ENCODE measurements at places on chromosomes 5 and 9.

DNA sequence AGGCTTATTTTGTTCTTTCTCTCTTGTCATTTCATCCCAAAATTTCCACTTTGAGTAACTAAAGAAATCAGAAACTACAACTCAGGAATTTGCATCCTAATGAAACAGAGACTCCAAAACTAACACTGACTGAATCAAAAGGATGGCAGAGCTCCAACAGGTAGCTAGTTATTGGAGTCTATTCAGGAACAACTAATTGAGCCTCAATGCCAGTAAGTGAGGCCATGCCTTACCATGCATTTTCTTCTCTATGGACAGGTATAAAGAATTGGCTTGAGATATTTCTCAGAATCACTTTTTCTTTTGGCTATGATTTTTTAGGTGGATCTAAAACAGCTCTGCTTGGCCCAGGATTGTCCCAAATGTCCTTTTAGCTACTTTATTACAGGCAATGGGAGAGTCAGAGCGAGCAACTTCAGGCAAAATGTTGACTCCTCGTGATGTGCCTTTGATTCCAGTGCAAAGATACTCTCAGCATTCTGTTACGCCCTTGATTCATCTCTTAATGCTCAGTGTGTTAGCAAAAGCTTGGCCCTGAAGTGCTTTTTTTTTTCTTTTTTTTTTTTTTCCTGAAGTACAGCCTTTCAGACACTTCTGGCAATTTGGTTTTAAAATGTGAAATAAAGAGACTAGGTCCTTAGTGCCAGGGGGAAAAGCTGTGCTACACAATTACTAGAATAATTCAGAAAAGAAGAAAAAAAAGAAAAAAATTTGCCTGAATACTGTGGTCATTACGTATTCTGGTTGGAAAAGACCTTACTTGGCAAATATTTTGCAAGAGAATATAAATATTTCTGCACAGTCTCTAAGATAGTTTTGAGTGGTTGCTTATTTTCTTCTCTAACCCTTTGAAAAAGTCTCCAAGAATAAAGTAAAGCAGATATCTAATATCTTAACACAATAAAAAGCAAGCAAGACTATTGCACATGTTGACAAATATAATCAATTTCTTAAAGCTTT, 423.7 kb downstream of the ANXA1 start:
- DNase-seq, result no peak

DNA sequence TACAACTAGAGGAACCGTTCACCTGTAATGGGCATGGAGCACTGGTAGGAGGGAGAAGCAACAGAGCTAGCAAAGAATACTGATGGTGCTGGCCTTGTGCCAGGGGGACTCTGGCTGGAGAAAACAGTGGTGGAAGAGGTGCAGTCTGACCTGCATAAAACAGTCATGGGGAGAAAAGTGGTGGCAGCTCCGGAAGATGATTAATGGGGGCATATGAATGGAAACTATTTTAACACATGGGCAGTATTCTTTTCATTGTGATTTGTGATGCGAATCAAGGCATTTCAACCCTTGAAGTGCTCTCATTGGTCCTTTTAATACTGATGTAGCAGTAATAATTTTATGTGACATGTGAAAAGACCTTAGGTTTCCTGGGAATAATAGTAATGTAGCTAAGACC, 219.6 kb downstream of the ADAMTS6 start:
- no peak for DNase-seq

- no peak for DNase-seq
These were observed 40.8 kb upstream of the SLCO6A1 start for GRCh38 chr5:102539562-102539961.

DNA sequence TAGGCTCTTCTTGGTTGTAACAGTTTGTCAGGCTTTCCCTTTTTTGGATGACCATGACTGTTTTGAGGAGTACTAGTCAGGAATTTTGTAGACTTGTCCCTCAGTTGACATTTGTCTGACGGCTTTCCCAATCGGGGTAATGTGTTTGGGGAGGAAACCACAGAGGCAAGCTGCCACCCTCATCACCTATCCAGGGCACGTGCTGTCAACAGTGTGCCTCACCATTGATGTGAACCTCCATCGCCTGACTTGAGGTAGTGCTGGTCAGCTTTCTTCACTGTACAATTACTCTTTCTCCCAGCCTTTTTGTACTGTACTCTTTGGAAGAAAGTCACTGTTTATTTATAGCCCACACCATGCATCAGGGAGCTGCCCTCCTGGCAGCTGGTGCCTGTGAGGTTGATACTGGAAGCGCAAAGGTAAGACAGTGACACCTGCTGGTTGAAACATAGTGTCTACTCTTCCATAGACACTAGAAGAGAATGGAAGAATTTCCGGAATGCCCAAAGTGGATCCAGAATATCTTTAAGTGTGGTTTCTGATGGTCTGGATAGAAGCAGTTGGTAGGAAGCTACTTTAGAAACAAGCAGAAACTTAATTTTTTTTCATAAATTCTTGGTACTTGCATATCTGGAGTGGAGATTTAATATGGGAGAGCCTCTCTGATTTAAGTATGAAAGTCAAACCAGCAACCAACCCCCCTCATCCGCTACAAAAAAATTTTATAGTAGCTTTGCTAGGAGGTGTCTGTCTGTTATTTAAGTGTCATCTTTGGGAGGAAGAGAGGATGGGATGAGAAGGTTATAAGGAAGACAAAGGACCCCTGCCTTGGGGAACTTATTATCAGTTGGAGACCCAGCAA, 69.3 kb downstream of the SNX30 start:
- DNase-seq, result peak; percentile 36

GRCh38 chr5:143159031-143159430, 244.5 kb downstream of the NR3C1 start:
- DNase-seq, result no peak

GRCh38 chr9:132422574-132422973, 12.6 kb downstream of the CFAP77 start:
- no peak for DNase-seq

DNA sequence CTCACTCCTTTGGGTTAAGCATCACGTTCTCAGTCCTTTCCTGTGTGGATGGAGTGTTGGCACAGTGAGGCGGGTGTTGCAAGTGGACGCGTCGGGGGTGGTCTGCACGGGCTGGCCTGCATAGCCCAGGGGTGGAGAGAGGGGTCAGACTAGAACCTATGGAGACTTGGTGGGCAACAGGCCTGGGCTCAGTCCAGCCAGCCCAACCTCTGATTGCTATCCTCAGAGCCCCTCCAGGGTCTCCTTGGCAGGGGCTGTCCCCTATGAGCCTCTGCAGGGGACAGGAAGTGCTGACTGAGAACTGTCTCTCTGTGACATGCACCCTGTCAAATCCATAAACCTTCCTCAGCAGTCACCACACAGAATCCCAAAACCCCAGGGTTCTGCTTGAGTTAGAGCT, 2.3 kb downstream of the DCANP1 start:
- DNase-seq, result no peak

GRCh38 chr9:91320299-91320698, 41.4 kb downstream of the AUH start:
- no peak for DNase-seq
